ENCODE measurements at places on chromosomes 3 and 15.

DNA sequence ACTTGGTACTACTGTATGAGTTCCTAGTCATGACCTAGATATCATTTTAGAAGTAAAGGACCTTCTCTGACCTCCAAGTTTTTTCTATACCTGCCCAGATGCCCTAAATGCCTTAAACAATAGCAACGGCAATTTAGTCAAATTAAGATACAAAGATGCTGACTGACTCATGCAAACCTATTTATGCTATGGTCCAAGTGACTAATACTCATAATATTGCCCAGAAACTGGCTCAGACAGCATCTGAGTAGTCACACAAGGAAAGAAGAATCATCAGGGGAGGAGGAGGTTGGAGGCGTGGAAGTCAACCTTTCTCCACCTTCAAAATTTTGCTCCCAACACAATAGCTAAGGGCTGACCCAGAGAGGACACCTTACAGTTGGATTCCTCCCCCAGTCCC, 6.8 kb downstream of the FYCO1 start:
- DNase-seq = no peak

DNA sequence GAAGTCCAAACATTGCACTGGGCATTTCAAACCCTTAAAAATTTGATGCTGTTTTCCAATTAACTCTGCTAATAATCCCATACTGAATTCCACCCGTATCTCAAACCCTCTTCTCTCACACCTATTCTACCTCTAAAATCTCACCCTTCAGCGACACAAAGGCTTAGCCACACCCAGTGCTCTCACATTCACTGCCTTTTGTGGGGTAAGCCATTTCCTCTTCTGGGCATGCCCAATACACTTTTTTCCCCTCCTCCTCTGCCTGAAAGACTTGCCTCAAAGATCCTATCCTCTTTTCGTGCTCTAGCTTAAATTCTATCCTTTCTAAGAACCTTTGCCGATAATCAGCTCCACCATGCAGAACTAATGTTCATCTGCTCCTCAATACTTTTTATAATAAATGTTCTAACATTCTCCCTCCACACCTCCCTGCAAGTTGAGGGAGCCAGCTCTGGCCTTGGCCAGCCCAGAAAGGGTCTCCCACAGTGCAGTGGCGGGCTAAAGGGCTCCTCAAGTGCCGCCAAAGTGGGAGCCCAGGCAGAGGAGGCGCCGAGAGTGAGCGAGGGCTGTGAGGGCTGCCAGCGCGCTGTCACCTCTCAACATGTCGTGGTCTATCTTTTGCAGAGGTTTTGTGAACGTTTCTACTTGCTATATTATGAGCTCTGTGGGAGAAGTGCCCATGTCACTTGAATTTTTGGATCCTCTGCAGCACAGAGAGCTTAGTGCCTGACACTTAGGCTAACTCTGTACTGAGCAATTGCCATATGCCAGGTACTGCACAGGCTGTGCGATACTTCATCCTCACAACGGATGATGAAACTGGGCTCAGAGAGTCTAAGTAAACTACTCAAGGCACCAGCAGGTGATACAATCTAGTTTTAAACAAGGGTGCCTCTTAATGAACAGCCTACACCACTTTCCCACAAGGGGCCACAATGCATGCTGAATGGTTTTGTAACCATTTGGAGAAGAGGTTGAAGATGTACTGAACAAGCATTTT, 53.6 kb upstream of the BCL6 start:
- peak; percentile 83 for DNase-seq

GRCh38 chr3:61268644-61269043, 17.4 kb upstream of the FHIT start:
- no peak for DNase-seq

- DNase-seq = no peak
Measured at GRCh38 chr15:61041886-61042285, 187.2 kb downstream of the RORA start.

DNA sequence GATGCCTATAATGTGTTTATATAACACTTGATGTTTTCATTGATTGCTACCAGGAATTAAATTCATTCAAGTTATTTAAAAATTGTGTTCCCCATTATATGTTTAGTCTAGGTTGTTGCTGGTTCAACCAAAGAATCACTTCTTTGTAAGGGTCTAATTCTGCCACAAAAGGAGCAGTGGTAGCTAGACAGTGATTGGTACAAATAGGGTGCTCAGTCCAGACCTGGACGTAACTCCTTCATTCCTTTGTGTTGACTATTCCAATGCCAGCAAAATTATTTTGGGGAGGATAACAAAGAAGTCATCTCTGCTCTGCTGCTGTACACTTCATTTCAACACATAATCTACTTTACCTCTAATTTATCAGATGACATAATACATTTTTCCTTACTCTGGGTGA, 1.2 kb downstream of the CHMP2B start:
- no peak for DNase-seq

DNA sequence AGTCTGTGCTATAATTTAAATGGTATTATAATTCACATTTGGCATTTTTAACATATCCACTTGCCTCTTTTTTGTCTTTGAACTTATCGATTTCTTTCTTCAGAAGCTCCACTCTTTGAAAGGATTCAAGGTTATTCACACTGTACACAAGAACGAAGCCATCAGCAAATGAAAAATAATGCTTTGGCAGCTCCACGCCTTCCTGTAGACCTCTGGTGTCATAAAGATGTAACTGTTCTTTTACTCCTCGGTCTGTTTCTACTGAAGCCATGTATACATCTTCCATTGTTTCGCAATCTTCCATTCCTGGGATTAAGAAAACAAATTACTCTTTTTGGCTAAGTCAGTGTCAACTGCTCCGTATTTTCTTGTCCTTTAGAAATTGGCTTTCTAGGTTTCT, 16.0 kb downstream of the NKIRAS1 start:
- no peak for DNase-seq

GRCh38 chr3:49903451-49904424, at the start of gene MST1R:
Gene MST1R, minus strand, starts transcription at chr3:49903873. Its CDS starts 264 bp downstream, at chr3:49903609.
- DNase-seq = no peak

Measured in NCI-H524 treated with DMSO at 0.1 percent for 48 hours (cell line).